Fibroblast of villous mesenchyme (primary cell): ENCODE measurements at places on chromosomes 3 and 15.

- DNase-seq, result no peak
Measured at GRCh38 chr15:69367236-69367635, 46.9 kb upstream of the KIF23 start.

DNA sequence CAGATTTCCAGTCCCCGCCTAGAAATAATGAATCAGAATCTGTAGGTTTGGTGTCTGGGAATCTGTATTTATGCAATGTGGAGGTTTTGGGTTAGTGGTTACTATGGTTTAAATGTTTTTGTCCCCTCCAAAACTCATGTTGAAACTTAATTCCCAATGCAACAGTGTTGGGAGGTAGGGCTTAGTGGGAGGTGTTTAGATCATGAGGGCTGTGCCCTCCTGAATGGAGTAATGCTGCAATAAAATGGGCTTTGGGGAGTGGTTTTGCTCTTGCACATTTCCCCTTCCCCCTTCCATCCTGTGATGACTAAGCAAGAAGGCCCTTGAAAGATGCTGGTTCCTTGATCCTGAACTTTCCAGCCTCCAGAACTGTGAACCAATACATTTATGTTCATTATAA, 9.2 kb upstream of the RFC4 start:
- peak; percentile 72 for DNase-seq

- no peak for DNase-seq
Measured at GRCh38 chr3:14802381-14802731, 16.4 kb upstream of the FGD5 start.

DNA sequence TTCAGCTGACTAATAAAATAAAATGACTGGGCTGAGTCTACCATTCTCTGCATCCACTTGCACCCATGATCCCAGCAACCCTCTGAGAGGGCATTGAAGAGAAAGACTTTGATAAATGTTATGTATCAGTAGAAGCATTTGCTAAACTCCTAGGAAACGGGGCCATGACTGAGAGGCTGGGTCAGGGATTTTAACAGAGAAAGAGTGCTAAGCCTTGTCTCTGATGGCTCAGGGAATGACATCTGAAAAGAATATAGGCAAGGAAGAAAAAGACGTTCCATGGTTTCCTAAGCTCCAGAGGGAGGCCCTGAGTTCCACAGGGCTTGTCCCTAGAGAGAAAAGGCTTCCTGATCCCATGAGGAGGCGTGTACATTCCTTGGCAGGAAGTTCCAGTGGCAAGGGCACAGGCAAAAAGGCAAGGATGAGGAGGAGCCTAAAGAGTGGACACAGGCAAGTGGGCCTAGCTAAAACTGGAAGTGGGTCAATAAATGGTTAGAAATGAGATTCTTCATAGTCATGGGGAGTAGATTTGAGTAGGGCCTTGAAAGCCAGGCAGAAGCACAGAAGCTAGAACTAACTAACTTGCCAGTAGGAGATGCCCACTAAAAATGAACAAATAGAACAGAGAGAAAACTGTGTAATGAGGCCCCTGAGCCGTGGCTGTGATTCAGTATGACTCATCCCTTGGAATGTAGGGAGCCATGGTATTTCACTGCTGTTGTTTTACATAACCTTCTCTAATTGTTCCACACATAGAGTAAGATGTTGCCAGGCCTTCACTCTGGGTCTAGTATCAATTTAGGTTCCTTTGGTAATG, 44.9 kb upstream of the MANF start:
- DNase-seq, result peak; percentile 86

DNA sequence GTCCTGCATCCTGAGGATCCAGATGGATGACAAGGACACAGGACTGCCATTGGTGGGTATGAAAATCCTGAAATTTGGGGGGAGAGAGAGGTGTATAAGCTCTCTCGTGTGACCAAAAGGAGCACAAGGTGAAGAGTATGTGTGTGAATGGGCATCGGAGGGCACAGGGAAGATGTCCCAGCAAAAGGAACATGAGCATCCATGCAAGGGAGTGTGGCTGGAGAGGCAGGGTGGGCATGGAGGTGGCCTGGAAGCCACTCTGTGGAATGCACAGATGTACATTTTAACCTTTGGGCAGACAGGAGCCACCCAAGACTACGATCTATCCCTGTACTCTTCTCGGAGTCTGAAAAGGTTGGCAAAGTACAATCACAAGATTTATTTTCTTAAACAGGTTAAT, 54.5 kb downstream of the CAPN7 start:
- no peak for DNase-seq

DNA sequence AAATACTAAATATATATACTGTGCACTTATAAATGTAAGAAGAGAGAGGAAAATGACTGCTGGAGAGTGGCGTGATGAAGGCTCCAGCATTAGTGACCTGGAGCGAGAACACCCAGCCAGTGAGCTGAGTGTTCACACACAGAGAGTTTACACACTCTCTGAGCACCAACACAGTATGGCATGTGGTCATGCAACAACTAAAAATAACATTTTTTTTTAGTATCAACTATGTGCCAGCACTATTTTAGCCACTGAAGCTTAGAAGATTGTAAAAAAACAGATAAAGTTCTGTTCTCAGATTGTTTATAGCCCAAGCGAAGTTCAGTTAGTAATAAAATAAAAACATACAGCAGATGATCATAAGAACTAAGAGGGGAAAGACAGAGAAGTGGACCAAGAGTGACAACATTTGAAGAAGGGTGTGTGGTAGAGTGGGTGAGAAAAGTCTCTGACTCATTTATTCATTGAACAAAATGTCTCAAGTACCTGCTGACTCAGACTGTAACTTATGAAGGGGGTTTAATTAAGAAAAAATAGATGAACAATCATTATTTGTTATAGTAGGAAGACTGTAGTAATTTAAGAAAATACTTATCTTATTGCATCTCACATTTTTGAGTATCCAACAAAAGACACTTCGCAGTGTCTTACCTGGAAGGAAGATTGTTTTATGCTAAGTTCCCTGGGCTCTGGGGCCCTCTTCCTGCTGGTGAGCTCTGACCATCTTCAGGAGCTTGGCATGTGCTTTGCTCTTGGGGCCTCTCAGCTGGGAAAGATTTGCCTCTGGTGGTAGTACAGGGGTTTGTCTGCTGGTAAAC, 43.8 kb downstream of the GAP43 start:
- no peak for DNase-seq

- peak; percentile 16 for DNase-seq
Measured at GRCh38 chr3:52830535-52831258, at the start of gene ITIH4. Gene ITIH4 (minus strand): TSS chr3:52830672. CDS start chr3:52830642, 30 bp downstream.

- DNase-seq, result peak; percentile 79
Measured at GRCh38 chr3:177150970-177151627, 46.2 kb downstream of the TBL1XR1 start.

GRCh38 chr3:7271631-7272030, 410.7 kb downstream of the GRM7 start:
- no peak for DNase-seq
